ENCODE measurements at places on chromosomes 12 and 14.

DNA sequence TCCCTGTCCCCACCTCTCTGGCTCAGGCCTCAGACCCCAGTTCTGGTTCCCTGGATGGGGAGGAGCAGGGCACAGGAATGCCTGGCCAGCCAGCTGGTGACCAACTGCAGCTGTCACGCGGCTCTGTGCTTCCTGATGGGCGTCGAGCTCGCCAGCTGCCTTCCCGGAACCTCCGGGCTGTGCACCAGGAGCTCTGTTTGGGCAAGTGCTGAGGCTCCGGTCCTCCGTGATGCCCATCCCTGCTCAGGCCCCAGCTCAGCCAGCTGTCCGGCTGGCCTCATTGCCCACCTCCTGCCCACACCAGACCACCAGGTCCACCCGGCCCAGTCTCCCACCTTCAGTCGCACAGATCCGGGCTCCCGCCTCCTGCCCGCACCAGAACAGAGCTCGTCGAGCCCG, 4.8 kb downstream of the IFFO1 start:
- peak; percentile 74 for DNase-seq
- H3K36me3 ChIP-seq, result peaks cover 32% of the 10 kb centered on the region
- no peak overlapping the region for H3K4me3 ChIP-seq
- H3K4me1 ChIP-seq, result peaks cover 56% of the 10 kb centered on the region
- peak overlapping the region; percentile 86 for H3K27ac ChIP-seq

DNA sequence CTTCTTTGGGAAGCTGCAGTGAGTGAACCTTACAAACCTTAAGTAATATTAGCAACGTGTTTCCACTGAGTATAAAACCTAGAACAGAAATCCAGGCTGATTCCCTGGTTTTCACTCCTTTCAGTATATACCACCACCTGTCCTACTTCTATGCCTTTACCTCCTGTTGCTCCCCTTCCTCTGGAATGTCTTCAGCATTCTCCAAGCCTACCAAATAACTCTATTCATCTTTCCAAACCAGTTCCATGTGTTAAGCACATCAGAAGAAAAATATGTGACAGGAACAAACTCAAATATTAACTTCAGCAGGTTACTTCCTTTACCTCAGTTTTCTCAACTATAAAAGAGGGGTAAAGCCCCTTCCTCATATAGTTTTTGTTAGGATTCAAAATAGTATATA, 39.8 kb downstream of the LIMA1 start:
- H3K27ac ChIP-seq, result no peak overlapping the region
- H3K4me3 ChIP-seq, result no peak overlapping the region
- no peaks in the 10 kb centered on the region for H3K27me3 ChIP-seq
- H3K36me3 ChIP-seq, result no peaks in the 10 kb centered on the region

DNA sequence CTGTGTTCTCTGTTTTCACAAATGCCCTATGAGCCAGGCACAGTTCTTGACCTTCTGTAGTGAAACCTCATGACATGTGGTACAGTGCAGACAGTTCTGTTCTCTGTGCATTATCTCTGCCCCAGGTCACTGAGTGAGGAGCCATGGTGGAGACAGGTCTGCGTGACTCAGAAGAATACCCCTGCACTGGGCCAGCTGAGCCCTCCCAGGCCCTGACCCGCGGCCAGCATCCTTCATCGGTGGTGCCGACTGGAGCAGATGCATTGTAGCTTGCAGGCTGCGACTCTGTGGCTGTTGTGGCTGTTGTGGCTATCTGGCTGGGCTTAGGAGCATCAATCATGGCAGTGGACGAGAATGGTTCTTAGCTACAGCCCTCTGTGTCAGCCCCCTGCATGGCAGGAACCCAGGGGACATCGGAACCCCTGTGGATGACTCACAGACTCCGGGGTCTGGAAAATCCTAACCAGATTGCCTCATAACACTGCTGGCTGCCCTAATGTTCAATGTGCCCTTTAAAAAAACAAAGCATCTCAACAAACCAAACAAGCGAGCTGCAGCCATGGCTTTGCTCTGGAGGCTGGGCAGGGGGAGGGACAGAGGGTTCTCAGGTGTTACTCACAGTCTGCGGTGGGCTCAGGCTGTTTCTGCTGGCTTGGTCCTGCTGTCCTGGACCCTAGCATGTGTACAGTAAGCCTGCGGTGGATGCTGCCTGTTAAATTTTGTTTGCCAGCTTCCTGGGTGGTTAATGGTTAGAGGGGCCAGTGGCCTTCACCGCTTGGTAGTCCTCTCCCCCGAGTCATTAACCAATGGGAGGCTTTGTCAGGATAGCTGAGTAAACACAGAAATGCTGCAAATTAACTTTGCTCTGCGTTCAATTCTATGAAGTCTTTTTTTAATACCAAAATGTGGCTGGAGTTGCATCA, at the start of gene SERPINA6:
SERPINA6 (minus strand) TSS at position 689 of the 923 bp plus-strand sequence. CDS start 8,688 bp downstream, outside the sequence.
- no peak within 1 kb of the TSS for H3K4me3 ChIP-seq
- H3K36me3 ChIP-seq, result no peaks in the 10 kb centered on the region
- H3K27ac ChIP-seq, result no peak within 1 kb of the TSS
- H3K27me3 ChIP-seq, result no peaks in the 10 kb centered on the region
- H3K4me1 ChIP-seq, result no peaks in the 10 kb centered on the region

- no peak for DNase-seq
- H3K27me3 ChIP-seq, result no peaks in the 10 kb centered on the region
- peak overlapping the region; percentile 18 for H3K4me3 ChIP-seq
- peak overlapping the region; percentile 53 for H3K27ac ChIP-seq
Measured at GRCh38 chr12:41930866-41931437, 213.7 kb downstream of the GXYLT1 start.

- no peak for DNase-seq
Measured at GRCh38 chr12:81370456-81370855, 292.6 kb downstream of the ACSS3 start.

GRCh38 chr12:86158956-86159355, 97.2 kb downstream of the MGAT4C start:
- no peak for DNase-seq
- H3K4me3 ChIP-seq, result no peak overlapping the region
- no peak overlapping the region for H3K27ac ChIP-seq
- no peaks in the 10 kb centered on the region for H3K4me1 ChIP-seq
- no peaks in the 10 kb centered on the region for H3K27me3 ChIP-seq

All from upper lobe of left lung (tissue), 6 donors.